ENCODE measurements at places on chromosomes 7 and 10.

GRCh38 chr10:10527861-10528562, 489.7 kb upstream of the CELF2 start:
- no peak for DNase-seq

DNA sequence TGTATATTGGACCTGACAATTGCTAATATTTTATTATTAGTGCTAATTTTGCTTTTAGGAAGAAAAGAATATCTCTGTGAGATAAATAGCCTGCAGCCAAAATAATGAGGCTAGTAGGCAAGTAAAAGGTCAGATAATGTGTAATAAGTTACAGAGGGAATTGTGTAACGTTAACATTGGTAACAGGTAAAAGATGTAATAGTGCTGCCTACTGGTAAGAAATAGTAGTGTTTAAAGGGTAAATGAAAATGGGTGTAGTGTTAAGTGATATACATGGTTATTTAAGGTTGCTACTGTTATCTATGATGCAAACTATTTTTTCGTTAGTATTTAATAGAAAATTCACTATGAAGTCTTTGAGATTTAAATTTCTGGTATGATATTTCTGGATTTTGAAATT, 9.2 kb upstream of the FOXP2 start:
- DNase-seq, result no peak

- no peak for DNase-seq
Measured at GRCh38 chr7:138891446-138891810, 89.8 kb downstream of the KIAA1549 start.

DNA sequence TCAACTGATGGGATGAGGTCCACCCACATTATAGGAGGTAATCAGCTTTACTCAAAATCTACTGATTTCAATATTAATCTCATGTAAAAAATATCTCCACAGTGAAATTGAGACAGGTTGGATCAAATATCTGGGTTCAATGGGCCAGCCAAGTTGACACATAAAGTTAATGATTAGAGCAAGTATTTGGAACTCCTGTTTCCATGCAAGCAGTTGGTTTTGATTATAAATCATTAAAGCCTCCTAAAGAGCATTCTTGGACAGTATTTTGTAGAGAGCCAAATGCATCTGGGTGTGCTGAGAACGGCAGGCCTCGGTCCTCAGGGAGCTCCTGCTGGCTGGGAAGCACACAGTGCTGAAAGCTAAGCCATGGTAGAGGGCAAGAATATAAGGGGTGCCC, 126.9 kb upstream of the BTBD16 start:
- no peak for DNase-seq

DNA sequence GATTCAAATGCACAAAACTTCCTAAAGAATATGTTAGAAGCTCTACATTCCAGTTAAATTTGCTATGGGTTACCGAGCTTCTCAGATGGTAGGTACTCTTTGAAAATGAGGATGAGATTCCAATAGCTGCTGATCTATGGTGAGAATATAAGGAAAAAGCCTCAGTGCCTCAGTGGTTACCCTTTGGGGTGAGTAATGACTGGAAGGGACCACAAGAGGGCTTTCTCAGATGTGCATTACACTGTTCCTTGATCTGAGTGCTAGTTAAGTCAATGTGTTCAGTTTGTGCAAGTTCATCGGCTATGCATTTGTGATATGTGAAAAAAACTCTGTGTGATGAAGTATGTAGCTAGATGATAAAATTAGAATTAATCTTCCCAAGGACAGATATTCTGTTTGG, 3.5 kb downstream of the NRCAM start:
- DNase-seq, result peak; percentile 4

- no peak for DNase-seq
Measured at GRCh38 chr7:39535064-39535463, 31.1 kb upstream of the YAE1 start.

- DNase-seq, result no peak
Measured at GRCh38 chr10:91198781-91199180, 21.7 kb upstream of the PCGF5 start.

- DNase-seq, result no peak
Measured at GRCh38 chr7:151699147-151699927, 177.6 kb downstream of the PRKAG2 start.

GRCh38 chr7:1434891-1435670, 24.2 kb downstream of the MICALL2 start:
- DNase-seq, result no peak

GRCh38 chr7:81926-82756, 110.2 kb upstream of the FAM20C start:
- DNase-seq, result peak; percentile 59

GRCh38 chr7:13016036-13016581, 328.7 kb downstream of the ARL4A start:
- no peak for DNase-seq

GRCh38 chr10:81288544-81288943, 586.5 kb upstream of the NRG3 start:
- DNase-seq, result no peak

DNA sequence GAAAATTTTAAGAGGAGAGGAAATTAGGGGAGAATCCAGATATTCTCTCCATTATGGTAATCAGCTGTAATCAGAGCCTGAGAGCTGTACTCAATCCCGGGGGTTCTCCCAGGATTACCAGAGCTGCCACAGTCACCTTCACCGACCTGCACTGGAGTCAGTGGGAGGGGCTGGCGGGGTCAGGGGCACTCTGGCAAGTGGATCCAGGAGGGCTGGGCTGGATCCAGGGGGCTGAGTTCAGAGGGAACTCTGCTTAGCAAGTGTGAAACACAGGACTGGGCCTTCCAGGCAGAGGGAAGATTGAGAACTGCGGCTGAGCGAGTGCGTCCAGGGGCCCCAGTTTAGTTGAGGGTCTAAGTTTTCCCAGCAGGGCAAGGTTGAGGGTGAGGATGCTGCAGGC, 89.2 kb downstream of the BMS1 start:
- no peak for DNase-seq

GRCh38 chr10:133509700-133510099, 17.5 kb upstream of the CYP2E1 start:
- DNase-seq, result no peak

DNA sequence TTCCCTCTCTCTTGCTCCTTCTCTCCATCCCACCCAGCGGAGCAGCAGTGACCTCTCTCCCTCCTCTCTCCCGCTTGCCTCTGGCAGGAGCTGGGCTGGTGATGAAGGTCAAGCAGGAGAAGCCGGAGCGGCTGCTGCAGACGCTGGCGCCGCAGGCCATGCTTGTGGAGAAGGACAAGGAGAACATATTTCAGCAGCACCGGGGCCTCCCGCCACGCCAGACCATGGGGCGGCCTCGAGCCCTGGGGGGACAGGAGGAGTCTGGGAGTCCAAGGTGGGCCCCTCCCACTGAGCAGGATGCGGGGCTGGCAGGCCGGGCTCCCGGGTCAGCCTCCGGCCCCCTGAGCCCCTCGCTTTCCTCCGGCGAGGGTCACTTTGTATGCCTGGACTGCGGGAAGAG, 17.3 kb downstream of the ZNF775 start:
- no peak for DNase-seq

DNA sequence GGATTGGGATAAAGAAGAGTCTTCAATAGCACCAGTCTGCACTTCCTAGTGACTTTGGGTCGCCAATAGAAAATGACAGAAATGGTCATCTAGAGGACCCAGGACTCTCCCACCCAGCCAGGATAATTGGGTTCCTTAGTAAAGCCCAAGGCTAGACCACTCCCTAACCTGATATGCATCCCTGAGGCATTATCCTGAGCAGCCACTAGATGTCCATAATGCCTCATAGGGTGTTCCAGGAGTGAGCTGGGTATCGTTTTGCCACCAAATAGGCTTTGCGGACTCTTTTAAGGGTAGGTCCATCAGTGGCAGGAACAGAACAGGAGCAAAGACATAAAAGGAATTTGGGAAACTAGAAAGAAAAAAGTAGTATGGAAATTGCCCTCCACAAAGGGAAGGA, 4.5 kb upstream of the LRRC4 start:
- DNase-seq, result peak; percentile 16

DNA sequence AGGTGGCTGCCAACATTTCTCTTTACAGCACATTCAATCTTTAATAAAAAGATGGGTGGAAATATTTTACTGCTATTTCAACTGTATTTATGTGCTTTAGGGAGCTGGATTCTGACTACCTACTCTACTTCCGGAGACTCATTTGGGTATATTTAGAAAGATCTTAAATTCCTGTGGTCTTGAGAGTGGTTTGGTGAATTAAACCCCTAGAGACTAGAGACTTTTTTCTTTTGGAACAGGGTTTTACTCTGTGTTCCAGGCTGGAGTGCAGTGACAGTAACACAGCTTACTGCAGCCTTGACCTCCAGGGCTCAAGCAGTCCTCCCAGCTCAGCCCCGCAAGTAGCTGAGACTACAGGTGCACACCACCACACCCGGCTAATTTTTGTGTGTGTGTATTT, 79.0 kb upstream of the HABP2 start:
- DNase-seq, result no peak

DNA sequence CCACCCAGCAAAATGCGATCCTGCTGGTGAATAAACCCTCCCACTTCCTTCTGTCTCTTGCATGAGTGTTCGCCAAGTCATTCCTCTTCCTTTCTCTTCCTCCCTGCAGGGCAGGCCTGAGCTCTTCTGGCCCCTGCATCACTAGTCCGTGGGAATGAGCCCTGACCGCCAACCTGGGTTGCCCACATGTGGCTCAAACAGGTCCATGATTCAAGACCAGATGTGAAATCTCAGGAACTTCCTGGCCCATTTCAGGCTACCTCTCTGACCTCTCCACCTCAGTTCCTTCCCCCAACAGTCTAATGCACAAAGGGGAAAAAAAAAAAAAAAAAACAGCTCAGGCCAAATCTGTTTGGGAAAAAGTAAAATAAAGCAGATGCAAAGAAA, 5.4 kb upstream of the YWHAG start:
- DNase-seq, result no peak

GRCh38 chr10:50593523-50594376, 30.0 kb downstream of the SGMS1 start:
- DNase-seq, result no peak

- DNase-seq, result no peak
Measured at GRCh38 chr7:92025260-92025659, 84.6 kb downstream of the AKAP9 start.

- DNase-seq, result no peak
Measured at GRCh38 chr7:20797462-20798080, 10.9 kb upstream of the SP8 start.

DNA sequence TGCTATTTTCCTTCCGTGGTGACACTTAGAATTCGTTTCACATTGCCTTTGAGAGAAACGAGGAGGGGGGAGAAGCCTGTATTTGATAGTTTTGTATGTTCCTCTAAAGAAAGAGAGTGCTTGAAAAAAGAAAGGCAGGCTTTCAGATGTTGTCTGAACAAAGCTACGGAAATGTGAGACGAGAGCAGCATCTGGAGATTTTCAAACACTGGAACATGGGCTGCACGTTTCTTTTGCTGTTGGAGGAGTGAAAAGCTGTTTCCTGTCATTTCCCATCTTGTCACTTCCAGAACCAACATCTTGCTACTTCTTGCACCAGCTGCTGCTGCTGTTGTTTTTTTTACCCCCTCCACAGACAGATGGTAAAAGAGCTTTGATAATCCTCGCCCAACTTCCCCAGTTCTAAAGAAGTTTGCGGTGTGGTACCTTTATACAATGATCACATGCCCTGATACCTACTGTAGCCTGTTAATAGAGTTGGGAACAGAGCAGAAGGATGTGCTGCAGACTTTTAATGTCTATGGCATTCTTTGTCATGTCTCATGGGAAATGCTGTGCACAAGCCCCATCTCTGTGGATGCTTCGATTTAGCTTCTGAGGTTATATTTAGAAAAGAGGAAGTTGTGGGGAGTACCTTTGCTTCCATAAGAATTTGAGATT, 408.1 kb downstream of the AUTS2 start:
- no peak for DNase-seq

GRCh38 chr10:125230251-125230650, 69.9 kb upstream of the CTBP2 start:
- no peak for DNase-seq
